ENCODE measurements at places on chromosomes 7 and 10.

DNA sequence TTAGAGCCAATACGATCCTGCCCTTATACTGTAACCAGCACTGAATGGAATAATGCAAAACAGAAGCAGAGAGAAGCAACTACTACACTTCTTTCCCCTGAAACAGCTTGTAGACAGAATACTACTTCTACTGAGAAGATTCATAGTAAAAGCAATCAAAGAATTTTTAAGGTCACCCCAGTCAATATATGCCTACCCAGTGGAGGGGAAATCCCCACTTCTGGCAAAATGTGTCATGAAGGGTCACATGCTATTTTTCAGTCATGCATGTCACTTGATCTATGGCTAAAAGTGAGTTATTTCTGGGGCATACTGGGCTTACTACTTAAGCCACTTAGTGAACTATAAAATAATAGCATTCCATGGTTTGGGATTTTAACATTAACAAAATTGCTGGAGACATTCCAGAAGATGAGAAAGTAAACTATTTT lies 25.6 kb downstream of the IRF5 start:
- DNase-seq, result no peak

GRCh38 chr10:11293332-11293731 lies 275.7 kb downstream of the CELF2 start:
- DNase-seq, result no peak

GRCh38 chr7:117146511-117146910 lies 176.3 kb downstream of the WNT2 start:
- no peak for DNase-seq

DNA sequence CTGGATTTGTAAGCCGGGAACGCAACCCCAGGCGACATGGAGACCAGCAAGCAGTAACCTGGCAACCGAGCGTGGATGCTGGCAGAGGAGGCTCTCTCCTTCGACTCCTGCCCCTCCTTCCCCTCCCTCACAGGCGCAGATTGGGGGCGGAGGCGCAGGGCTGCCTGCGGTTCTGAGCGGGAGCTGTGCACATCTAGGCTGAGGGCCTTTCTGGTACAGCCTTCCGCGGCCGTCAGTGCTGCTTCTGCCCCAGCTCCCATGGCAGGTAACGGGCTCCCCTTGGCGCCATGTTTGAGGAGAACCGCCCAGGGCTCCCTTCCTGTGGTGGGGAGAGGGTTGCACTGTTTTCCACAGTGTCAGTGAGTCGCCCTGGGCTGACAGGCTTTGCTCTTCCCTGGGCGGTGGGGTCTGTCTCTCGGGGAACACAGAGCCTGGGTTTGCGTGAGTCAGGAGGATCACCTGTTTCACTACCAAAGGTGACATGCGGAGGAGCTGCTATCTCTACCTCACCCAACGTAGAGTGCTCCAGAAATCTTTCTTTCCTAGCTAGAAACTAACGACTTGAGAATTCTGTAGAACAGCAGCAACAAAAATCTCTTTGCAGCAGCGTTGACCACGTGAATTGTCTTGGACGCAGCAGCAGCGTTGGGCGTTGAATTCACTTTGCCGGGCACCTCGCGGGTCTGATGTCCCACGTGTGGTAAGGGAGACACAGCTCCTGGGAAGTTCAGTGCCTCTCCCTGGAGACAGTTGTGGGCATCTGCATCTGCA lies 154.8 kb upstream of the COBL start:
- no peak for DNase-seq

GRCh38 chr7:69531050-69531449 lies 67.2 kb upstream of the AUTS2 start:
- DNase-seq, result no peak

DNA sequence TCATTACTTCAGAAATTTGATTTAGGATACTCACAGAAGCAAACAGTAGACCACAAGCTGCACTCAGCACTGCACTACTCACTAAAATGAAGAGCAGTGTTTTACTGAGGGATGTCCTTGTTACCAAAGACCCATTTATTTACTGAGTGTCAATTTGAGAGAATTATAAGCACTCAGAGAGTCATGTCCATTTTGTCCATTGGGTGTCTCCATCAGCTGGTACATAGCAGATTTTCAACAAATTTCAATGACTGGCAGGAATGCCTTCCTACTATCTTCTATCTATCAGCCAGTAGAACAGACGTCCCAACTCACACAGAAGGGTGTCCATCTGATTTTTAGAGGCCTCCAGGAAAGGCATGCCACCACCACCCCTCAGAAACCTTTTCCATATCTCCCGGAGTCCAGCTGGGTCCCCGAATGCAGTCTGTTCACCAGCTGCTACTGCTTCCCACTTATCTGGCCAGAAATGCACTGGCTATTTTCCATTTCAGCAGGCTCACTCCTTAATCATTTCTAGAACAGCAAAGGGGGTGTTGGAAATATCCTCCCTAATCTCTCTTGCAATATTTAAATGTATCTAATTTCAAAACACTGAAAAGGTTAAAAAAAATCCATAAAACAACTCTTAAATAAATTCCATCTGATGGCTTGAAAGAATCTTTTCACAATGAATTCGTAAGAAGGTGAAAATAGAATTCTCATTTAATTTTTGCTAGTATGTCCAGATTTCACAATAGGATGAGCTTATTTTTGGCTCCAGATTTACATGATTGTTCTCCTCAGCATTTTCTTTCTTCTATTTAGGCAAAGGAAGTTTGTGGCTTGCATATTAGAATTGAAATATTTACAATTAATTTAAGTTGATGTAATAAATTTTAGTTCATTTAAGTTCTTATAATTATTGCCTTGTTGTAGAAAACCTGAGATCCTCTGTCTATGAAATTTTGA lies 1164.0 kb upstream of the CELF2 start:
- DNase-seq, result no peak

DNA sequence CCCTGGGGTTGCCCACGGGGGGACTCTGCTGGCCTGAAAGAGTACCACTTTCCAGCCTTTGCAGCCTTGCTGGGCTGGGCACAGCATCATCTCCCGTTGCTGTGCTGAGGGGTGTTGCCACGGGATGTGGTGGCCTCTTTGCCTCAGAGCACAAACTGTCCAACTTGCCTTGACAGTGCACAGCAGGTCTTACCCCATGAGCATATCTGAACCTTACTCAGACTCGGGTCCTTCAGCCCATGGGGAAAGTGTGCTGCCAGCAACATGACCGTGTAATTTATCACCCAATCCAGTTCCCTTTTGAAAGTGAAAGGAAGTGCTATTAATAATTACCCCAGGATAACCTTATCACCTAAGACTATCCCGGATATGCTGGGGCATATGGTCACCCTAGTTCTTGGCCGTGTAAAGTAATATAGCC lies 46.8 kb downstream of the TBXAS1 start:
- no peak for DNase-seq

DNA sequence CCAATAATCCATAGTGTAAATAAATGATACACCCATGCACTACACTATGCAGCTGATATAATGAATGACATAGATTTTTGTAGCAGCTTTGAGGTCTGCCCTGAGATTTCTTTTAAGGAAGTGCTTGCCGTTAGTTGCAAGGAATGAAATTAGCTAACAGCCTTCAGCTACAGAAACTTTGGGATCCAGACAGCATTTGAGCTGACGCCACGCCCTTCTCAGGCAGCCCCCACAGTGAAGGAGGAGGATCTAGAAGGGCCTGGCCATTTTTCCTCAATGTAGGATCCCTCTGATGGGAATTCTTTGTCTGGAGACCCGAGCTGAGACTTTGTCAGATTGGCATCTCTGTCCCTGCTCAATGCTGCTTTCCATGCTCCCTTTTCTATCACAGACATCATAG lies 6.1 kb upstream of the PDK4 start:
- no peak for DNase-seq

GRCh38 chr7:35762781-35763180 lies 38.1 kb upstream of the SEPTIN7 start:
- no peak for DNase-seq

- DNase-seq, result no peak
Observed at GRCh38 chr10:716821-717220, 27.4 kb upstream of the DIP2C start.

DNA sequence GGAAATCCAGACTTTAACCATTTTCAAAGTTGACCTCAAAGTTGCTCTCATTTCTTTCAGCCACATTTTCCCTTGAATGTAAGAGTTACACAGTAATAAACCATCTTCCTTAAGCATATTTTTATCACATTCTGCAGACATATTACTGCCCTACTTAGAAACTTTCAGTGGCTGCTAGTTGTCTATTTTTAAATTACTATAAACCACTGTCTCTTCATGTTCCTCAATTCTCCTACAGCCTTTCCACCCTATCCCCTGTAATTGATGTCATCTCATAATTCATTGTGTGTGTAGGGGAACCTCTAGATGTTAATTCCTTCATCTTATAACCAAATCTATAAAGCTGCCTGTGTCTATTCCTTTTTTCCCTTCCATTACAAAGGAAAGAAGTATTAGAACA lies 78.1 kb upstream of the STRIP2 start:
- DNase-seq, result no peak

GRCh38 chr10:116304923-116305322 lies 19.3 kb upstream of the CCDC172 start:
- no peak for DNase-seq

- DNase-seq, result no peak
Observed at GRCh38 chr7:30323006-30323355, 38.6 kb downstream of the ZNRF2 start.

GRCh38 chr10:71745664-71746250 lies 26.2 kb upstream of the C10orf105 start:
- DNase-seq, result no peak

GRCh38 chr7:149598721-149599308 lies 101.2 kb upstream of the ZNF746 start:
- no peak for DNase-seq

DNA sequence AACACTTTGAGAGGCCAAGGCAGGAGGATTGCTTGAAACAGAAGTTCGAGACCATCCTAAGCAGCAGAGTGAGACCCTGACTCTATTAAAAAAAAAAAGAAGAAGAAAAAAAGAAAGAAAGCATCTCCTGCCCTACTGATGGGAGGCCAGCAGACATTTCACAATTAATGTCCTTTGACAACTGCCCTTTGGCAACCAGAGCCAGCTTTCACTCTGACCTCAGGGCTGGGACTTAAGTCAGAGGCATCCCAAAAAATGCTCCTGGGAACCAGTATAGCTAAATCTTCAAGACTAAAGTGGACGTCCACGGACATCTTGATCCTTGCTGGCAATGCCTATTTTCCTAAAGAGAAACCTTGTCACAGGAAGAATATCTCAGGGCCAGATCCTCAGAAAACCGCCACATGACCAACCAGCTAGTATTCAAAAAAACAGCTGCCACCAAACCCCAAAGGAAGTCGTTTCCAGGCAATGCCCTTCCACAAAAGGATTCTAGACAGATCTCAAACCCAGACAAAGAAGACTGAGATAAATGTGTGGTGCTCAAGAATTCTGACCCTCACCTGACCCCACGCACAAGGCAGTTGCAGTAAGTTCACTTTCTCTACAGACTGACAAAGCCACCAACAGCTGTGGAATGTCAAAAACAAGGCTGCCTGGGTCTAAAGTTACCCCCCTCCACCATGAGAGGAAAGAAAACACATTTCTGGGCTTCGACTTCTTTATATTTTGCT lies 18.4 kb downstream of the GFRA1 start:
- no peak for DNase-seq

Data from stimulated activated CD4-positive, alpha-beta T cell treated with anti-CD3 and anti-CD28 coated beads, Interleukin-1b, Interleukin-23, amount 100 ng/mL, for 24 hours (primary cell).